ENCODE measurements at places on chromosomes 2 and 18. TPM values are rescaled to one million over a fixed set of nuclear protein-coding genes. Genes with fewer than 3 reads are reported as not detected.

DNA sequence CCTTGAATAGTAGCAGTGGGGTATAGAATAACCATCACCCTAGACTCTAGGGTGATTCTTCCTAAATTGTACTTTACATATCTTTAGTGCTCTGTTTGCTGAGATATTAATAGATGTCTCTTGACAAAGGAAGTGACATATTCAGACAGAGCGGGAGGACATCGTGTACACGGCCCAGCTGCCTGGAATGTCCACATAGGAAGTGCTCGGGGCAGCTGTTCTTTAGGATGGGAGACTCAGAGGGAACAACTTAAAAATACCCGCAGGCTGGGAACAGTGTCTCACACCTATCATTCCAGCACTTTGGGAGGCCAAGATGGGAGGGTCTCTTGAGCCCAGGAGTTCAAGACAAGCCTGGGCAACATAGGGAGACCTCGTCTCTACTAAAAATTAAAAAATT is 206.1 kb downstream of the FAM210A start:
- no peak for DNase-seq

GRCh38 chr2:66264354-66264753 is 170.6 kb upstream of the MEIS1 start:
- no peak for DNase-seq

Gene CNGA3
- 0.29 TPM for total RNA-seq

Gene CXCR2
- not detected for total RNA-seq

Gene GAD1
- total RNA-seq, result 0.36 TPM
